ENCODE measurements at places on chromosomes 11 and 22. TPM values are rescaled to one million over a fixed set of nuclear protein-coding genes. Genes with fewer than 3 reads are reported as not detected.

NRXN2 gene
- polyA plus RNA-seq: 2.8 TPM

DCDC1 gene
- 0.63 TPM for polyA plus RNA-seq

FREY1 gene
- not detected for polyA plus RNA-seq

TSPAN4 gene
- polyA plus RNA-seq: 148 TPM

SCYL1 gene
- 162 TPM for polyA plus RNA-seq

ROBO4 gene
- polyA plus RNA-seq: not detected

DNA sequence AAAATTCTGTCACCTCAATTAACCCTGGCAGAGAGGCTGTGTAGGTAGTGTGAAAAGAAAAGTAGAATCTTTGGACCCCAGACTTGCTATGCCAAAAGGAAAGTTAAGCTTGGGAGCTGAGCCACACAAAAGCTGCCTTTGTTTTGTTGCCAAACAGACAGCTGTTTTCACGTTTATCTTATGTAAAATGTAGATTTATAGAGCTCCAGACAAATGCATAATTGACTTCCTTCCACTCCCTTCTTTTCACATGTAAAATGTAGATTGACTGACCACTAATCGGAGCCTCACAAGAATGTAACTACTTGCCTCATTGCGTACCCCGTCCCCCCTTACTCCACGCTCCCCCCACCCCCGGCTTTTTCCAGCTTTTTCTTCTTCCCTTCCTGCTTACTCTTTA is 2302.2 kb upstream of the RAG2 start:
- no peak for DNase-seq

DNA sequence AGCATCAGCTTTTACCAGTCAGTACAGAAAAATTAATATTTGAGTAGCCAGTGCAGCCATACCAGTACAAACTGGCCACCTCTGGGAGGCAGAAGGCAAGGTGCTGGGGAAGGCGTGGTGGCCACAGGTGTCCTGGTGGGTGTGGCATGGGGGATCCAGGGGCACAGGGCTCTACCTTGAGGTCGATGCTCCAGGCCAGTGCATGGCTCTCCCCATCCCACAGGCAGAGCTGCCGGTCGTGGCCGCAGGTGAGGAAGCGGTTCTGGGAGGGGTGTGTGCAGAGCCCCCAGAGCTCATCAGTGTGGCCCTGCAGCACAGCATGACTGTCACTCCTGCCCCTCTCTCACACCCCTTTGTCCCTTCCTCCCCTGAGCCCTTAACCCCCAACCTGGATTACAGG is 3.8 kb upstream of the MTA2 start:
- no peak for DNase-seq

DNA sequence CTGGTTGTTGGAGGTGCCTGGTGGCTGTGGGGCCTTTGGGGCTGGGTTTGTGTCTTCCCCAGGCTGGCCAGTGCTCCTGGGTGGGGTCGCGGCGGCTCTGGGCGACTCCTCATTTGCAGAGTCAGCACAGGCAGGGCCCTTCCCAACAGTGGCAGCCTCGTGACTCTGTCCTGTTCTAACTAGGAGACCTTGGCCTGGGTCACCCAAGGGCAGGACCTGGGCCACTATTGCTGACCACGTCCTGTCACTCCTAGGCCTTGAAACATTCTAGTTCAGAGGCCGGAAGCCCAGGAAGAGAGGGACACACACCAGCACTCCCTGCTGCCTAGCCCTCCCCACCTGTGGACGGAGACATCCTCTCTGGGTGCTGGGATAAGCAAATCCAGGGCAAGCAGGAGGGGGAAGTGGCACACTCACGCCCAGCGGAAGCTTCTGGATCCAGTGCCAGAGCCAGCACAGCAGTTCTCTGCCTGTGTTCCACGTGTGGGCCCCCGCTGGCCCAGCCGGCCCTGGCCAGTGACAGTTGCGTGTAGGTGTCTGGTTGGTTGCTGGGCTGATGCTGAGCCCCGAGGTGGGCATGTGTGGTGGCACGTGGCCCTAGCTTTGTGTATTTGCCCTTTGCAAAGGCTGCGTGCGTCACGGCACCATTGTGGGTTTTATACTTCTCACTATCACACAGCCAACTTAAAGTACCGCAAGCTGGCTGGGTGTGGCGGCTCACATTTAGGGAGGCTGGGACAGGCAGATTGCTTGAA is 4.3 kb upstream of the CHID1 start:
- DNase-seq: no peak

DNA sequence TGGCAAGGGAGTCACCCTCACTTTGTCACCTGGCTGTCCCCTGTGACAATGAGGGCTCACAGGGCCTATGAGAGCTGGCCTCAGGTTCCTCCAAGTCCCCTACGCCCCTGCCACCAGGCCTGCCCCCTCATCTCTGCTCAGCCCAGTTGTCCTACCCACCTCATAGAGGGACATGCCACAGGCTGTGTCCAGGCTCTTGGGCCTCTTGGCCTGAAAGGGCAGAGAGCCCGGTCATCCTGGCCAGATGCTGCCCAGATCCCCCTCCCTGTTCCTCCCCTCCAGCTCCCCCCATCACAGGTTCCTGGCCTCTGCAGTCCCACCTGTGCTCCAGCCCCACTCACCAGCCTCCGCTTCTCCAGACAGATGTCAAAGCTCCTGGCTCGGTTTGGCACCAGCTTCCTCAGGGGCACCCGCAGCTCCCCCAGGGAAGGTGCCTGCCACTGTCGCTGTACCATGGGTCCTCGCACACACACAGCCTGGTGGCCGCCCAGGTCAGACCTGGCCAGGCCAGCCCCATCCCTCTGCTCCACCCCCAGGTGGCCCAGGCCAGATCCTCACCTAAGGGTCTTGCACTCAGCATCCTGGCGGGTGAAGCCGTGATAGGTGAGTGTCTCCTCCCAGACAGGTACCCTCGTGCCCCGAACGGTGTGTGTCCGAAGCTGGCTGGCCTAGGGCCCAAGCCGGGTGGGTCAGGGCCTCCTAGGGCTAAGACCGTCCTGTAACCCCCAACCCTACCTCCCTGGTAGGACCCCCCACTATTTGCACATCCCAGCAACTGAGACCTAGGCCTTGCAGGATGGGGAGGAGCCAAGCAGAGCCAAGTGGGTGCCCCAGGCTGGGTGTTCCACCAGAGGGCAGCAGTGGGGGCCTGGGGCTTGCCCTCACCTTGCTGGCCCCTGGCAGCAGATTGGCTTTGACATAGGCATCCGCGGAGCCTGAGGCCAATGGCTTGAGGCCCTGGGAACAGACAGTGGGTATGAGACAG is 8.3 kb downstream of the NDUFV1 start:
- peak; percentile 43 for DNase-seq

- peak; percentile 75 for DNase-seq
Observed at GRCh38 chr11:71420455-71421241, 27.5 kb downstream of the DHCR7 start.

DNA sequence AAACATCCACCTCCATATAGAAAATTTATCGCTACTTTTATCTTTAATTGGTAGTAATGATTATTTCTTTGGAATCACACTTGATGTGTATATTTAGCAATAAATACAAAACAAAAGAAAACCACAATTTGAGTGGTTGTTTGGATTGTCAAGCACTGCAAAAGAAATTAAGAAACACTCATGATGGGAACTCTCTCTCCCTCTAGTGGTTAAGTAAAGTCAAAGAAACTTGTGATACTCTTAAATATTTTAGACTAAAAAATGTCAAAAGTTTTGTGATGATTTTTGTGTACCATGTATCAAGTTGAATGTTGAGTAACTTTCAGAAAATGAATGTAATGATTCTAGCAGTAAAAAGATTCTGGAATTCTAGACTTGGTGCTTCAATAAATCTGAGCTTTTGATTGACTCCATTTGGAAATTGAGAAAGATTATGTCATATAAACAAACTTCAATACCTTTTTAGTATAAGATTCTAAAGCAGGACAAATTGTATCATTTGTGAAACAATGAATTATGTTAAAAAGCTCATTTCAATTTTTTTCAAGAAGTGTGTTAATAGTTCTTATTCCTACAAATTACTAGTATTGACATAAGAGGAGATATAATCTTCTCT is 20.8 kb downstream of the MUC15 start:
- DNase-seq: no peak

DNA sequence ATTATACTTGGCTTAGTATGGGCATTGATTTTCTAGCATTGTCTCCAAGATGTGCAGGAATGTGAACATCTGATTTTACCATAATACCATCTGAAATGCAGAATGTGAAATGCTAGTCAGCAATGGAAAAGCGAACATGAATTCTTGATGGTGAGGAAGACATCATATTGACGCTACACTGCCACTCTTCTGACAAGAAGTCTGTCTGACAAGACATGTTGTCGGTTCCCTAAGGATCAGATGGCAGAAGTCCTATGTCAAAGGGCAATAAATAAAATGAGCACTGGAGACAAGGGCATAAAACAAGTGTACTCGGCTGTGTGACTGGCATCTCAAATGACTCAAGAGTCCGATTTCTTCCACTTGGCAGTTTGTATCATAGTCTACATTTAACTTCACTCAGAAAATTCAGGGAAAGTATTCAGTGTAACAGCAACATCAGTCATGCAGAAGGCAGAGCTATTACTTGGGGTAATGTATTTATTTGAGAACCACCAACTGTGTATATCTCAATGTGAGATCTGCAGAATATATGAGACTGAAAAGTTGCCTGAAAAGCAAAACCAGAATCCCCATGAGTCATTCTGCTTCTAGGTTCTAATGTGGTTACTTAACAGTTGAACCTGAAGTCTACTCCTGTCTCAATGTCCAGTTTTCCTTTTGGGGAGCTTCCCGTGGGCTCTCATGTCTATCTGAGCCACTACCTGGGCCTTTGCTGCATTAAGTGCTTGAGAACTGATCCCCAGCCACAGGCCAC is 51.5 kb downstream of the SLC17A6 start:
- DNase-seq: no peak

DNA sequence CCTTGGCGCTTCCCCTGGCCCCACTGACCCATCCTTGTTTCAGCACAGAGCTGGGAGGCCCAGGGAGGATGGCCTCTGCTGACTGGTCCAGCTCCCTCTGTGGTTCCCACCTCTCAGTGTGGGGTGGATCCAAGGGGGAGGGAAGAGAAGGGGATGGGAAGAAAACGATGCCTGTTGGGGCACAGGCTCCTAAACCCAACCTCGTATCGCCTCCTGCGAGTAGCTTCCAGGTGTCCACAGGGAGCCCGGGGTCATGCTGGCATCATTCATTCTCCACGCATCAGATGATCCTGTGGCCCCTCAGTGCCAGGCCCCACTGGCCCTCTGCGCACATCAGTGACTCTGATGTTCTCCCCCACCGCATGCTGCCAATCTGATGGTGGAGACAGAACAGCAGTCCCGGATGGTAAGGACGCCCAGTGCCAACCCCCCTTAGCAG is 5.1 kb downstream of the MYEOV start:
- no peak for DNase-seq

DNA sequence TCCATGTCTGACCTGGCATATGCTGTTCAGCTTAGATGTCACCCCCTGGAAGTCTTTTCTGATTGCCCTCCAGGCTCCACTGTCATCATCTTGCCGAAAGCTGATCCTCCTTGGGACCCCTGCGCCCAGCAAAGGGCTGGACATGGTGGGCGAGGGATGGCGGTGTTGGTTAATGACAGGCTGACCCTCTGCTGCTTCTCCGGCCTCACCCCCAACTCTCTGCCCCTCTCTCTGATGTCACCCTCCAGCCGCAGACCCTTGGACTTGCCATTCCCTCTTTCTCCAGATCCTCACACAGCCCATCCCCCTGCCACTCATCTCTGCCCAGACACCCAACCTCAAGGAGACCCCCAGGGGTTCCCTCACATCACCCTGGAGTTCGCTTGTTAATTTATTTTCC is 2.3 kb downstream of the EHBP1L1 start:
- no peak for DNase-seq

DNA sequence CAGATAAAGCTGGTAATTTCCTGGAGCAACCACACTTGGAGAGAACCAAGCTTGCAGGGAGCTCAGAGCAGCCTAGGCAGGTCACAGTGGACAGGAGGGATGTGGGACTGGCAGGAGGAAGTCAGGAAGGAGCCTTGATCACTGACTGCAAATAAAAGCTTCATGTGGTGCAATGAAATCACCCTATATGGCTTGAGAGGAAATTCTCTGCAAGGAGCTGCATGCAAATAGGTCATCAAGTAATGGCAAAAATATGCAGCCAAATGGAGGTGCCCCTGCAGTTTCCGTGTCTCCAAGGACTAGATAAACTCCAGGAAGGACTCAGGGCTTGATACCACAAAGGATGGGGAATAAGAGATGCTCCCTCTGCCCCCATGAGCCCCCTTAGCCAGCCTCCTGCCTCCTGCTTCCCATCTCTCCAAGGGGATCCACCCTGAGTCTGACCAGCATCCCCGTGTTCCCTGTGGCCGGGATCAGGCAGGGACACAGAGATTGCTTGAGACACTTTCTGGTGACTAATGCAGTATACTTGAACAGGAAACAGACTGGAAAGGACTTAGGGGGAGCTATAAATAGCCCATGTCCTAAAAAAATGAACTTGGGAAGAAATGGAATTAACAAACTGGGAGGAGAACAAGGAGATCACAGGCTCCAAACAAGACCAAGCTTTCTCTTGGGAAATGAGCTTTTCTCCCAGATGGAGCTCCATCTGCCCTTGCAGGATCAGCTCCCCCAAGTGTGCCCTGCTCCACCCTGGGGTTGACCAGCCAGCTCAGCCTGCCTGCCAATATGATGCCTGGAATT is 23.9 kb upstream of the MICAL2 start:
- peak; percentile 77 for DNase-seq

DNA sequence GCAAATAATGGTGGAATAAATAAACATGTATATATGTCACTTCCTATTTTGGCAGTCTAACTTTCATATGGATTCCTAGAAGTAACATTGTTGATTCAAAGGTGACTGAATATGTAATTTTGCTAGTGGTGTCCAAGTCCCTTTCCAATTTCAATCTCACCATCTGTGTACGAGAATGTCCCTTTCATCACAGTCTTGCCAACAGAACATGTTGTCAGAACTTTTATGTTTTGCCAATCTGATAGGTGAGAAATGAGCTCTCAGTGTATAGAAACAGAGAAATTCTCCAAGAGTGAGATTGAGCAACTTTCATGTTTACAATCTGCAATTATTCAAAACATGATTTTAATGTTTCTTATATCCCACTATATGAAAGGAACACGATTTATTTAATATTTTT is 167.5 kb downstream of the CNTN5 start:
- DNase-seq: no peak

- no peak for DNase-seq
Observed at GRCh38 chr11:35746356-35747153, 84.0 kb downstream of the TRIM44 start.

Measured in hepatocyte (in vitro differentiated cells).